Activated CD4-positive, alpha-beta T cell treated with anti-CD3 and anti-CD28 coated beads, Interleukin-2, amount 50 U/mL, for 48 hours (primary cell): ENCODE measurements at places on chromosomes 12 and 14.
A peak's percentile ranks its signal among the peaks of the same experiment; 100 is the strongest.

- DNase-seq = no peak
Measured at GRCh38 chr12:103956509-103957027, 9.1 kb upstream of the TDG start.

- peak; percentile 66 for DNase-seq
Measured at GRCh38 chr12:91109148-91109564, 2.1 kb downstream of the LUM start.

DNA sequence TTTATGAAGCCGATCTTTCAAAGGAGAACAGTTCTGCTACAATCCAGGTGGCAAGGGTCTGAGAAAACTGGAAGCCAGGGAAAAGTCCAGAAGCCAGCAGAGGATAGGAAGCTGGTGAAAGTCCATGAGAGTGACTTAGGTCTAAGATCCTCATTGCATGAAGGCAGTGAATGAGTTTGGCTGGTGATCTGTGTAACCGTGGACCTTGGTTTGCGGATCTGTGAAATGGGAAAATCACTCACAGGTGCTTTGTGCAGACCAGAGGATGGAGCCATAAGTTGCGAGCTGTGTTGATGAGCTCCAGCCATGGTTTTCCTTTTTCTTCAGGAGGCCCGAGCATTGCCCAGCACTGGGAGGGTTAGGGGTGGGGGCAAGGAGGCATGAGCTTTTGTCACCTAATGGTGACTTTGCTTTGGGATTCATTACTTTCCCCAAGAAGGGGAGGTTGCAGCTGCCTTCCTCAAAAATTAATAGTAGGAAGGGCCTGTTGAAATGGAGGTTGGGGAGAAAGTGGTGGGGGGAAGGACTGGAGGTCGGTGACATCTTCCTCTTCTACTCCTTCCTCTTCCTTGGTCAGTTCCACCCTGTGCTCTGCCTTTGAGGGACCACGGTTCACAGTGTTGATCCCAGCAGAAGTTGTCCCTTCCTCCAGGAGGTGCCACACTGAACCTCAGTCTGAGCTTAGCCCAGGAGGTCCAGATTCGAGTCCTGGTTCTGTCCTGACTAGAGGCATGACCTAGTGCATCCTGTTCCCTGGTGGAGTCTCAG is 20.3 kb upstream of the SERPINA6 start:
- DNase-seq = no peak

DNA sequence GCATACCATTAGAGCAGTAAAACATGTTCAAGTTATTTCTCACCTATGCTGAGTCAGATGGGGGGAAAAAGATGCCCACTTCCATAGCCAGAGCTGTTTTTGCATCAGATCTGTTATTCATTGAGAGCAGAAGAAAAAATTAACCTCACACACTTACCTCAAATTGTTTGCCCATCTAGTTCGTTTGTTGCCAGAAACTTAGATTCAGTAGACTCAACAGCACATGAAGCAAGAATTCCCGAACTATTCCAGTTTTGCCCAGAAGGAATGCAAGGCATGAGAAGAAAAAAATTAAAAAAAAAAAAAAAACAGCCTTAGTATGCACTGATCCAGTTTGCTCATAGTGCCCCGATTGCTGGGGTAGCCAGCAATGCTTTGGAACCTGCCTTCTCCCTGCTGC is 12.4 kb upstream of the DPF3 start:
- no peak for DNase-seq
